ENCODE measurements at places on chromosomes 7 and 10.

DNA sequence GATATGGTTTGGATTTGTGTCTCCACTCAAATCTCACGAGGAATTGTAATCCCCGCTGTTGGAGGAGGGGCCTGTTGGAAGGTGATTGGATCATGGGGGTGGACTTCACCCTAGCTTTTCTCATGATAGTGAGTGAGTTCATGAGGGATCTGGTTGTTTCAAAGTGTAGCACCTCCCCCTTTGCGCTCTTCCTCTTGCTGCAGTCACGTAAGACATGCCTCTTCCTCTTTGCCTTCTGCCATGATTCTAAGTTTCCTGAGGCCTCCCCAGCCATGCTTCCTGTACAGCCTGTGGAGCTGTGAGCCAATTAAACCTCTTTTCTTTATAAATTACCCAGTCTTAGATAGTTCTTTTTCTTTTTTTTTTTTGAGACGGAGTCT is 17.1 kb downstream of the CDNF start:
- no peak for DNase-seq

DNA sequence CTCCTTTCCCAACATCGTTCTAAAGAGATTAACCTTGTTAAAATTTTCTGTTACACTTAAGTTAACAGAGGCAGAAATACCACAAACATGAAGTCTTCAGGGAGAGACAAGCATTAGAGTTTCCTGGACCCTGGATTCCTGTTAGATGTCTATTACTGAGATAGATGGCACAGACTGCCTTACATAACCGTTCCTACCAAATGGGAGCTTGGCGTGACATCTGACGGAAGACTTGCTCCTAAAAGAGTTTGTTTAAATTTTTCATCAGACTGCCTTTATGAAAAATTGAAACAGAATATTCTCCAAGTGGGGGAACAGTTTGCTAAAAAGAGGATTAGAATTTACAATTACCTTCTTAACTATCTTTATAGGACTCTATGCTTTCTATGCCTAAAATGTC is 22.7 kb downstream of the ANK3 start:
- no peak for DNase-seq

DNA sequence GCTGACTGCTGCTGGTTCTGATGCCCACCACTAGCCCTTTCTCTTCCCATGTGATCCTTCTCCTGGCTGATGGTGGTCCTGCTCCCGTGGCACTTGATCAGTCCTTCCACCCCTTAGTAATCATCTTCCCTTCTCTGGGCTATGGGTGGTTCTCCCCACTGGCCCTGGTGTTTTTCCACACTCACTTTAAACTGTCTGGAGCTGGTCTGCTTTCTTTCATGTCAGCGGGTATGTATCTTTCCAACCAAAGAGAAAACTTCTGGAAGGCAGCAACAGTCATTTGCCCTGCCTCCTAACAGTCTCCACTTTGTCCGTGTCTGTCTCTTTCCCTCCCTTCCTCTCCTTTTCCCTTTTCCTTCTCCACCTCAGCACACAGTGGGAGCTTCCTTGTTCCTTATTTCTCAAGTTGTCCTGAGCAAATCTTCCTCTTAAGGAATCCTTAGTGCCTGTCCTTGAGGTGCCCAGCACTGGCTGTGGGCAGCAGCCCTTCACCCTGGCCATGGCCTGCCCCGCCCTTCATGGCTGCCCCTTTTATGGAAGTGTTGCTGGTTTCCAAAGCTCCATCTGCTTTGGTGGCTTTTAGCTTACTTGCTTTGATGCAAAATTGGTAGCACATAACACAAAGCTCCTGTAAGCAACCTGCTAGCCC is 189.0 kb downstream of the TCF7L2 start:
- no peak for DNase-seq

DNA sequence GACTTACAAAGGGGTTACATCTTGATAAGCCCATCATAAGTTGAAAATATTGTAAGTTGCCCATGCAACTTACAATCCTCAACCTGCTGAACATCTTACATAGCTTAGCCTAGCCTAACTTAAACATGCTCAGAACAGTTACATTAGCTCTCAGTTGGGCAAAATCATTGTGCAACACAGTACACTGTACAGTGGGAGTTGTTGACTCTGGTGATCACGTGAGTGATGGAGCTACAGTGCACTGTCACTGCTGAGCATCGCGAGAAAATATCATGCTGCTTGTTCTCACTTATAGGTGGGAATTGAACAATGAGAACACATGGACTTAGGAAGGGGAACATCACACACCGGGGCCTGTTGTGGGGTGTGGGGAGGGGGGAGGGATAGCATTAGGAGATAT is 214.9 kb upstream of the ZMIZ1 start:
- DNase-seq = no peak

GRCh38 chr7:30309842-30310435 is 25.5 kb downstream of the ZNRF2 start:
- DNase-seq = no peak

DNA sequence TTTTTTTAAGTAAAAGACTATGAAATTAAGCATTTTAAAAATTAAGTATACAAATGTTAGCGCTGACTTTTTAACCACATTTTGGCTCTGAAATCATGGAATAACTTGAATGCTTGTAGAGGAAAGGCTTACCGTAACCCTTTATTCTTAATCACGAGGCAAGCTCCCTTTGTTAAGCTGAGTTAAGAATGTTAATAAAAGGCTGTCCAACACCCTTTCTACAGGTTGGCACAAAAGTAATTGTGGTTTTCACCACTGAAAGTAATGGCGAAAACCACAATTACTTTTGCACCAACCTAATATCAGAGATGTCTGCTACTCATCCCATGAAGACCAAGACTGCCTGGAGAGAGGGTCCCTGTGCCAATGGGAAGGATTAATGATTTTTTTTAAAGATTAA is 70.6 kb downstream of the STK17A start:
- no peak for DNase-seq

- DNase-seq = no peak
Measured at GRCh38 chr10:127872871-127873600, 19.7 kb downstream of the CLRN3 start.

GRCh38 chr7:30382607-30383006 is 96.0 kb downstream of the NOD1 start:
- DNase-seq = no peak

DNA sequence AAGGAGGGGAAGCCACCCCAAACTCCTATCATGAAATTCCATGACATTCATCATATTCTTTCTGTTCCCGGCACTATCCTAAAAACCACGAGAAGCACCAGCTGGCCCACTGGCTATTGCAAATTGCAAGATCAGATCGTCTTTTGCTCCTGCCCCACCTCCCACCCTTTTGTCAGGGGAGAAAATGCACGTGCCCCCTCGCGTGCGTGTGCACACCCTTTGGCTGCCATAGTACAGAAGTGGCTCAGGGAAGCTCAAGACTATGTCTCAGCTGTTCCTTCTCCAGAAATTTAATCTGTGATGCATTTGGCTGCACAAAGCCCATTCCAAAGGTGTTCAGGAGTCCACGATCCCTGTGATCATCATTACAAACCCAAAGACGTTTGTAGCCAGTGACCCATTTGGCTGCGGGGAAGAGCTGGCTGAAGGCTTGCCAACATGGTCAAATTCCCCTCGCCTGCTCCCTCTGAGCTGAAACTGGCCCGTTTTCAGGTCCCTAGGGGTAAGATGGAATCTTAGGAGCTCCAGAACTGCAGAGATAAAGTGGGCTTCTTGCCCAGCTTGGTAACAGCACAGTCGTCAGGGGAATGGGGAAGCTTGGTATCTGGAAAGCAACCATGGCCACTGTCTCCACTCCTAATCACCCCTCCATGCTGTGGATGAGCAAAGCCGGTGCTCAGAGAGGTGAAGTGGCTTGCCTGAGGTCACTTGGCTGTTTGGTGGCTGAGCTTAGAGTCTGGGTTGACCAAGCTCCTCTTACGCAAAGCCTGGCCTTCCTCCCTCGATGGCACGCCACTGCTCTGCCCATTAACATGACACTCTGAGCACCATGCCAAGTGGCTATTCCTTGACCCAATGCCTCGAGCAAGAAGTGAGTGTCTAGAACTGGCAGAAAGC is 155.4 kb downstream of the NEURL1 start:
- no peak for DNase-seq

DNA sequence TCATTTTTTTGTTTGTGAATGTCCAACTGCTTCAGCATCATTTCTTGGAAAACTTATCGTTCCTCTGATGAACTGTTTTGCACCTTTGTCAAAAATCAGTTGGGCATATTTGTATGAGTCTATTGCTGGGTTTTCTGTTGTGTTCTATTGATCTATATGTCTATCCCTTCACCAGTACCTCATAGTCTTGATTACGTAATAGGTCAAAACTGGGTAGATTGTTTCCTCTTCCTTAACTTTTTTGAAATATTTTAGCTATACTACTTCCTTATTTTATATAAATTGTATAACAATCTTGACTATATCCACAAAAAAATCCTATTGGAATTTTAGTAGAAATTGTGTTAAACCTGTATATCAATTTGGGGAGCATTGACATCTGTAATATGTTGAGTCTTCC is 104.1 kb upstream of the PALS2 start:
- no peak for DNase-seq

DNA sequence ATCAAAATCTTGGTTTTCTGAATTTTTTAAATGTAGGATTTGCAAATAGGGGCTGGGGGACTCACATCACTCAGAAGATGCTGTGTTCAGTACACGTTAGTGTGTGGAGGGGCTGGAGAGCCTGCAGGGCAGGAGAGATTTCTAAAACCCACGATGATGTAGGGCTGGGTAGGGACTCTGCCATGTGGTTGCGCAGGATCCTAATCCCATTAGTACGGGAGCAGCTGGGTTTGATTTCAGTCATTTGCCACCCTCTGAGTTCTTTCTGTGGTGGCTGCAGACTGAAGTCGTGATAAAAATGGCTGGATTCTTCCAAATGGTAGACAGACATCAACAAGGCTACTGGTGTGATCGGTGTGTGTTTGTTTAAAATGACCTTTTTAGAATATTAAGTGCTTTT is 14.2 kb upstream of the GET4 start:
- DNase-seq = no peak
